HCT116 (cell line): ENCODE measurements at places on chromosomes 7 and 10. TPM values are rescaled to one million over a fixed set of nuclear protein-coding genes. Genes with fewer than 3 reads are reported as not detected.

AEBP1 gene
- 0.49 TPM for total RNA-seq

NPFFR1 gene
- 0.02 TPM for total RNA-seq

BTBD16 gene
- 0.27 TPM for total RNA-seq

TMEM213 gene
- total RNA-seq = not detected

URGCP gene
- 28.0 TPM for total RNA-seq

KCNMA1 gene
- 0.49 TPM for total RNA-seq

OR6V1 gene
- not detected for total RNA-seq

TMEM184A gene
- 34.8 TPM for total RNA-seq
